Natural killer cell treated with Interleukin-12 subunit alpha and Interleukin-12 subunit beta and Interleukin-15 and Interleukin-18, amount 100 ng/mL, for 72 hours (primary cell): ENCODE measurements at places on chromosomes 5 and 9.

DNA sequence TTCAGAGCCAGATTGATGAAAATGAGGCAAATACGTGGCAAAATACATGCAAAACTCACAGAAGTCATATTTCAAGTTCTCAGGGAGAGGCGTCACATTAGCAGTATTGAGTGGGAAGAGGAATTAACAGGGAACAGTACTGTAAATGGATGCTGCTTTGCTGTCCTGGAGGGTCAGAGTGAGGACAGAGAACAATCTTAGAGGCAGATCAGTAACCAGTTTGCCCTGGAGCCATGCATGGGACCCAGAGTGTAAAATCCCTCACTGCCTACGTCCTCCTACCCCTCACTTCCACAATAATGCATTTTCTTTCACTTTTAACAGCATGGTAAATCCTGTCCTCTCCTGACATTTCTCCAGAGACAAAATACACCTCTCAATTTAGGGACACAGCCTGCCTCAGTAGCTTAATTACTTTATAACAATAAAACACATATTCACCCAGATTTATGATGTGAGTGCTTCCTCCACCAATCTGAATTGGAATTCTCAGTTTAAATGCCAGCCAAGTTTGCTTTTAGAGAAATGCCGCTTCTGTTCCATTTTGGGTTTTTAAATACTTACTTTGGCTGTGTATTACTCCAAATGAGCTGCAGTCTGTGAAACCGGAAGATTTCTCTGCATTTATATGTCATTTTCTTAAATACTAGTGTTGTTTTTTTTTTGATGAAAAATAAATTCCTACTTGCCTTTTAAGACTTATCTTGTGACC is 70.0 kb downstream of the LMNB1 start:
- no peak for DNase-seq

GRCh38 chr5:88768411-88768810 is 114.6 kb downstream of the MEF2C start:
- no peak for DNase-seq

DNA sequence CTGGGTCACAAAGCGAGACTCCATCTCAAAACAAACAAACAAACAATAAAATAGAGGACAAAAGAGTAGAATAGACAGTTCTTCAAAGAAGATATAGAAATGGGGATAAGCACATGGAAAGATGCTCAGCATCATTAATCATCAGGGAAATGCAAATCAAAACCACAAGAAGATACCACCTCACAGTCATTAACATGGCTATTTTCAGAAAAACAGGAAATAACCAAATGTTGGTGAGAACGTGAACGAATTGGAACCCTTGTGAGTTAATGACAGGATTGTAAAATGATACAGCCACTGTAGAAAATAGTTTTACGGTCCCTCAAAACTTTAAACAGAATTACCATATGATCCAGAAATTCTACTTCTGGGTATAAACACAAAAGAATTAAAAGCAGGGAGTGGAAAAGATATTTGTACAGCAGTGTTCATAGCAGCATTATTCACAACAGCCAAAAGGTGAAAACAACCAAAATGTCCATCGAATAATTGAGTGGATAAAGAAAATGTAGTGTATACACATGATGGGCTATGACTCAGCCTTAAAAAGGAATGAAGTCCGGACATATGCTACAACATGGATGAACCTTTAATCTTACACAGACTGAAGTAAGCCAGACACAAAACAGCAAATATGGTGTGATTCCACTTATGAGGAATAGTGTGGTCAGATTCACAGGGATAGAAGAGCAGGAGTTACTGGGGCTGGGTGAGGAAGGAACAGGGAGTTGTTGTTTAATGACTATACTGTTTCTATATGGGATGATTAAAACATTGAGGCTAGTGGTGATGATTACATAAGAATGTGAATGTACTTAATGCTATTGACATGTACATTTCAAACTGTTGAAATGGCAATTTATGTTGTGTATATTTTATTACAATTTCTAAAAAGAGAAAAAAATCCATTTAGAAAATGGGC is 19.7 kb downstream of the OR2V2 start:
- no peak for DNase-seq

GRCh38 chr5:174503086-174503460 is 221.3 kb upstream of the MSX2 start:
- no peak for DNase-seq

DNA sequence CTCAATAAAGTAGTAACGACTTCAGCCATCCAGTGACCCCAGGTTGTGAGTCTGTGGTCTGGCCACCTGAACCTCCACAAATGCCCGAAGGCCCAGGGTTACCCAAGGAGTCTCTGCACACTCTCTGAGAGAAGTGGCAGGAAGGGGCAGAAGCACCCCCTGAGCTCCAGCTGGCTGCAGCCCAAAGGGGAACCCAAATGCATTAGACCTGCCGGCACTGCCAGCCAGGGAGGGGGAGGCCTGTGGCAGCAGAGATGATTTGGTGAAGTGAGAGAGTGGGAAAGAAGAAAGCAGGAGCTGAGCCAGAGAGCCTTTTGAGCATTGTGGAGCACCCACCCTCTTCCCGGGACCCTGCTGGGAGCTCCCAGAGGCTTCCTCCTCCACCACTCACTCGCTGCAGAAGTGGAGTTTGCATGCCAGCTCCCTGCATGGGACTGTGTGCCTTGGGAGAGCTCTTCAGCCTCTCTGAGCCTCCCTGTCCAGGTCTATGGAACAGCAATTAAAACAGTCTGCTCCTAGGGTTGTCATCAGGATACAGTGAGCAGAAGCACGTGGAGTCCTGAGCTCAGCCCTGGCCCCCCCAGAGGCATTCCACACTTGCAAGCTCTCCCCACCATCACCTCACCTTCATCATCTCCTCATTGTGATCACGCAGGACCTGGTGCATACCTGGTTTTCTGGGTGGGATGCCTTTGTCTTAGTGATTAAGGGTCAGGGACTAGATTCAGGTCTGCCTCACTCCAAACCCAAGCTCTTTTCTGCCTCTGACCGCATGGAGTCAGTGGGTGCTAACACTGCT is 13.8 kb upstream of the ANGPTL2 start:
- no peak for DNase-seq

- DNase-seq = no peak
These were observed 97.5 kb downstream of the HSPA4 start for GRCh38 chr5:133149345-133149744.

- no peak for DNase-seq
These were observed 195.5 kb upstream of the CLINT1 start for GRCh38 chr5:158054223-158055110.

DNA sequence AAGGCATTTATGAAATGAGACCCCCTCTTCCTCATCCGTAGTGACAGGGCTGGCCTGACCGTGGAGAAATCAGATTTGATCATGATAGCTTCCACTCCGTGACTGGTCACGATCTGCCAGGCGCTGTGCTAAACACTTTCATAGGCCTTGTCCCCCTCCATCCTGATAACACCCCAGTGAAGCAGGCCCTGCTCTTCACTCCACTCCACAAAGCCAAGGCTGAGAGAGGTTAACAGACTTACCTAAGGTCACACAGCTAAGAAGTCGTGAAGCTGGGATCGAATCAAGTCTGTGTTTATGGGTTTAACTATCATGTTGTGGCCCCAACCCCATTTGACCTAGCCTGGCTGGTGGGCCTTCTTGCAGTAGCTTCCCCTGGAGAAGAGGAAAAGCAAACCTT is 53.3 kb upstream of the IL17B start:
- DNase-seq = no peak
